CD4-positive, CD25-positive, alpha-beta regulatory T cell (primary cell): ENCODE measurements at places on chromosomes 5 and 9. TPM values are rescaled to one million over a fixed set of nuclear protein-coding genes. Genes with fewer than 3 reads are reported as not detected.

- peak; percentile 21 for DNase-seq
- no peaks in the 10 kb centered on the region for H3K36me3 ChIP-seq
- H3K27ac ChIP-seq, result no peak overlapping the region
- H3K27me3 ChIP-seq, result peaks cover 2% of the 10 kb centered on the region
- H3K4me3 ChIP-seq, result no peak overlapping the region
- H3K4me1 ChIP-seq, result no peaks in the 10 kb centered on the region
Measured at GRCh38 chr9:113131689-113132151, 19.1 kb upstream of the SLC31A2 start.

DNA sequence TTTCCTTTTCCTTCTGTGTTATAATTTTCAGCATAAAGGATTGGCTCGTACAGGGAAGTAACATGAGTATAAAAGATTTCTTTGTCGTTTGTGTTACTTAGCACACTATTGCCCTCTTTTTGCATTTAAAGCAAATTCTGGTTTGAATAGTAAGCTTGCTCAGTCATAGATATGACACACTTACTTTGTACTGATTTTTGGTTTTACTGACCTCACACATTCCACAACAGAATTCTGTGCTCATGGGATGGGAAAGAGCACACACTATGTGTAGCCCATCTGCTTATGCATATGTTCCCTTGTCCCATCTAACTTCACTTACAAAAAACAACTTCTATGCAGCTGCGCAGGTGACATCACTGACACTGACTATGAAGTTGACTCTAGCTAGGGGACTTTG lies 111.9 kb upstream of the MTAP start:
- H3K27me3 ChIP-seq, result peaks cover 2% of the 10 kb centered on the region
- H3K4me3 ChIP-seq, result no peak overlapping the region
- DNase-seq, result no peak
- H3K27ac ChIP-seq, result no peak overlapping the region
- no peaks in the 10 kb centered on the region for H3K36me3 ChIP-seq
- no peaks in the 10 kb centered on the region for H3K4me1 ChIP-seq

Gene IRGM
- 1.8 TPM for total RNA-seq

Gene SPAAR
- not detected for total RNA-seq

DNA sequence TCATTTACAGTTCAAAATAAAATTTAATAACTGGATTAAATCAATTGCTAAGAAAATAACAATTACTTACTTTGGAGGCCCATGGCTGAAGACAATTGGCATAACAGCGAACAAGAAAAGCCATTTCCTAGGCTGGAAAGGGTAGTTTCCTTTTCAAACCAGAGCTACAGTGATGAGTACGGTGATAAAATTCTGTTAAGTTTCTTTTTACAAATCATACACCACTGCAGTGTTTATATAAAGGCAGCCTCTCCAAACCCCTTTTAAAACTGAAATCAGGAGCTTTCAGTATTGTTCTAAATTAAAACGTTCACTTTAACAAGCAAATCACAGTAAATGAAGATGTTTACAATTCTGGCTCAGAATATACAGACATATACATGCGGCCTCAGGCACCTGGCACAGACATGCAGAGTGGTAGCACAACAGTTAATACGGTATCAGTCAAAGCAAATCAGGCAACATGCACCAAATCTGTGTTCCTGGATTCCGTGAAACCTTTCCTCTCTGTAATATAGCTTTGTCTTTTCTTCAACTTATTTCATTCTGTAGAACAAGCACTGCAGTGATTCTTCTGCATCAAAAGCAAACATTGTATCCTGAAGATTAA lies 102.9 kb downstream of the RAPGEF6 start:
- DNase-seq, result peak; percentile 34
- no peaks in the 10 kb centered on the region for H3K27me3 ChIP-seq

Gene PCDHGA5
- not detected for total RNA-seq

- H3K27me3 ChIP-seq, result no peaks in the 10 kb centered on the region
- no peak overlapping the region for H3K27ac ChIP-seq
- H3K4me1 ChIP-seq, result no peaks in the 10 kb centered on the region
Measured at GRCh38 chr9:110703669-110704068, 35.1 kb downstream of the MUSK start.

GRCh38 chr5:147522435-147522834 lies 12.6 kb upstream of the DPYSL3 start:
- H3K4me1 ChIP-seq, result no peaks in the 10 kb centered on the region
- H3K27ac ChIP-seq, result no peak overlapping the region
- H3K27me3 ChIP-seq, result no peaks in the 10 kb centered on the region
- DNase-seq, result no peak
- H3K4me3 ChIP-seq, result no peak overlapping the region
- H3K36me3 ChIP-seq, result no peaks in the 10 kb centered on the region

- no peak overlapping the region for H3K4me3 ChIP-seq
- no peak for DNase-seq
- H3K4me1 ChIP-seq, result no peaks in the 10 kb centered on the region
- no peaks in the 10 kb centered on the region for H3K27me3 ChIP-seq
Measured at GRCh38 chr5:8079056-8079455, 210.1 kb downstream of the MTRR start.
